Left lobe of liver (tissue), 2 donors: ENCODE measurements at places on chromosomes 4 and X.

- no peak for DNase-seq
These were observed 2088.7 kb upstream of the AGA start for GRCh38 chr4:179530958-179531357.

DNA sequence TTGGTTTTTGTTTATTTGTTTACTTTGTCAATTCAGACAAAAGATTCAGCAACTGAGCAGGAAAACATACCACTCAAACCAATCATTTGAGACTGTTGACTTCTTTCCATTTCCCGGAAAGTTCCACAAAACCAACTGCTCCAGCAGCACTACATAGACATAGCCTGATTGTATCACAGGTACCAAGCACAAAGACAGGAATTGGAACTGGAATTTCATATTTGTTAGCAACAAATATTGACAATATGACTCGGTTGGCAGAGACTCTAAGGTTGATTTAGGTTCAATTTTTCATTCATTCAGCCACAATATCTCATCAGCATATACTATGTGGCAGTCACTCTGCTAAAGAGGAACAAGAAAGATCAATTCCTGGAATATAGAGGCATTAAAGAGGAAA, 364.0 kb downstream of the ZIC3 start:
- no peak for DNase-seq

GRCh38 chr4:71195924-71196323, 142.9 kb upstream of the SLC4A4 start:
- DNase-seq, result no peak

GRCh38 chr4:71338846-71339593, at the start of gene SLC4A4:
Gene SLC4A4 (plus strand): TSS chr4:71339020.
- no peak for DNase-seq

- DNase-seq, result peak; percentile 71
These were observed 88.2 kb upstream of the CAMK2D start for GRCh38 chr4:113849771-113850170.

GRCh38 chr4:87838205-87838604, 5.4 kb downstream of the MEPE start:
- no peak for DNase-seq

GRCh38 chrX:8845060-8845459, 43.9 kb upstream of the FAM9A start:
- no peak for DNase-seq

GRCh38 chr4:10460313-10461047, 3.3 kb upstream of the ZNF518B start:
- DNase-seq, result no peak

DNA sequence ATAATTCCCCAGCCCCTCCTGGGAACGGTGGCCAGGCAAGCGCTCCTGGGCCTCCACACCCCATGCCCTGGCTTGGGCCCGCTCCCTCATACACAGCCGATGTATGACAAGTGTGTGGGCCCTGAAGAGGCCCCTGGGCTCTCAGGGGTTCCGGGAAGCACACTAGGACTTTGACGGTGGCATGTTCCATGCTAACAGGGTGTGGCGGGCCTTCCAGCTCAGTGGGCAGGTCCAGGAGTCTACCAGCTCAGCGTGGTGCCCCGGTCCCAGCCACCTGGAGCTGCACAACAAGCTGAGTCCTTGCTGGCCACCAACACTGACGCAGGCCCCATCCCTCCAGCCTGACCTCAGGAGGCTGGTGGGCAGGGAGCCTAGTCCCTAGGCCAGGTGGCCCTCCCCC, 24.4 kb upstream of the HMX1 start:
- DNase-seq, result no peak
